ENCODE measurements at places on chromosomes 6 and 20. TPM values are rescaled to one million over a fixed set of nuclear protein-coding genes. Genes with fewer than 3 reads are reported as not detected.

Gene BPIFA1
- total RNA-seq = not detected

Gene TMEM217
- 1.6 TPM for total RNA-seq

Gene CEP57L1
- total RNA-seq = 12.7 TPM

Gene NHSL1
- 39.9 TPM for total RNA-seq

Gene ANGPT4
- total RNA-seq = not detected

Gene MEI4
- total RNA-seq = not detected

Gene MYL9
- total RNA-seq = 382 TPM
